ENCODE measurements at places on chromosomes 1 and 21.

DNA sequence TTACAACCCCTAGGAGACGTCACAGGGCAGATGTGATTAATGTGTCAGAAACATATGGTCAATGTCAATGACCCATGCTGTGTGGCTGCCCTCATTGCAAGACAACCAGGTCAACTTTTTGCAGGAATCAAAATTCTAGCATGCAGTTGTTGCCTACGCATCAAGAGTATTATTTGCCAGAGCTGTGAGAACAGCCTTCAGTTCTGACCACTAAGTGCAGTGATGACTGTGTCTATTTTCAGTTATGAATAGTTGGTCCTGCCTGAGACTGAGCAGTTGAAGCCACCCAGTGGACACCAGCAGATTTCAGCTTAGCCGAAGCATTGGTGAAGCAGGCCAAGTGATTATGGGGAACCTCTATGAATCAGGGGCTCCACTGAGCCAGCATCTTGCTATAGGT lies 47.3 kb downstream of the LYPLAL1 start:
- no peak for DNase-seq

DNA sequence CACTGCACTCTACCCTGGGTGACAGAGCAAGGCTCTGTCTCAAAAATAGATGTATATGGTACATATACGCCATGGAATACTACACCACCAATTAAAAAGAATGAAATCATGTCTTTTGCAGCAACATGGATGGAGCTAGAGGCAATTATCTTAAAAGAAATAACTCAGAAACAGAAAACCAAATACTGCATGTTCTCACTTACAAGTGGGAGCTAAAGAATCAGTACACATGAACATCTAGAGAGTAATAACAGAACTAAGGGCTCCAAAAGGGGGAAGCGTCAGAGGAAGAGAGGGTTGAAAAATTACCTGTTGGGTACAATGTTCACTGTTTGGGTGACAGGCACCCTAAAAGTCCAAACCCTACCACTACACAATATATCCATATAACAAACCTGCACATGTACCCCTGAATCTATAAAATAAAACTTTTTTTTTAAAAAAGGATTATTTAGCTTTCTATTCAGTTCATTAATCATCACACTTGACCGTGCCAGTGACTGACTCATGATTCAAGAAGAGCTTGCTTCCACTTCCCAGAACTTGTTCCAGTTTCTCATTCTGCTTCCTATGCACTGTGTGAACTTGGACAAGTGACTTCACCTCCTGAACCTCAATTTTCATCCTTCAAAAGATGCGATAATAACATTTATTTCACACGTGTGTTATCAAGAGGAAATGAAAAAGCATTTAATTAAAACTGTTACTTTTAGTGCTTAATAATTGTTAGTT lies 109.6 kb downstream of the PLPP3 start:
- DNase-seq: no peak

- no peak for DNase-seq
These were observed 1.2 kb upstream of the WNT3A start for GRCh38 chr1:228005511-228006033.

DNA sequence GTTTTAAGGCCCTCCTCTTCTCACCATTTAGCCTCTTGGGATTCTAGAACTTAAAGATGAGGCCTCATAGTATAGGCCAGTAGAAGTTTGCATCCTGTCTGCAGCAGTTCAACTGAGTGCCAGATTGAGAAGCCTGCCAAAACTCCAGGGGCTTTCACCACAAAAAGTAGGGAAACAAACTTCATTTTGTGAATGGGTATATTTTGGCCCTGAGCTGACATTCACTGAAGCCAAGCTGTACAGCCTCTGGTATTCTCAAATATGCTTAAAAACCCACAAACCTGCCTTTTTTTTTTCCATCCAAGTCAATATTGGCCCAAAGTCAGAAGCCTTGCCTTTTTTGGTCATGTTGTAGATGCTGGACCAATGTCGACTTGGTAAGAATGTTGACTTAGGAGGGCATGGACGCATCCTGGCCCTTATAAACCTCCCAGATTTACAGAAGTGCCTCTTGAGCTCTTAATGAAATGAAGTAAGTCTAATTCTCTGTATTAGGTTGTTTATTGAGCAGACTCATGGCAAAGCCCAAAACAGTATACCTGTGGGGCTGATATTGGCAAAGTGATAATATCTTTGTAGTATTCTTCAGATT lies 337.5 kb downstream of the CHRM3 start:
- DNase-seq: no peak

GRCh38 chr1:22236166-22236565 lies 93.3 kb upstream of the WNT4 start:
- no peak for DNase-seq

Measured in NCI-H748 treated with DMSO at 0.1 percent for 48 hours (cell line).